ENCODE measurements at places on chromosomes 7 and 10.

GRCh38 chr7:49001610-49002033 lies 77.3 kb downstream of the CDC14C start:
- no peak for DNase-seq

- DNase-seq: no peak
These were observed 13.5 kb downstream of the PTPN12 start for GRCh38 chr7:77550586-77550985.

DNA sequence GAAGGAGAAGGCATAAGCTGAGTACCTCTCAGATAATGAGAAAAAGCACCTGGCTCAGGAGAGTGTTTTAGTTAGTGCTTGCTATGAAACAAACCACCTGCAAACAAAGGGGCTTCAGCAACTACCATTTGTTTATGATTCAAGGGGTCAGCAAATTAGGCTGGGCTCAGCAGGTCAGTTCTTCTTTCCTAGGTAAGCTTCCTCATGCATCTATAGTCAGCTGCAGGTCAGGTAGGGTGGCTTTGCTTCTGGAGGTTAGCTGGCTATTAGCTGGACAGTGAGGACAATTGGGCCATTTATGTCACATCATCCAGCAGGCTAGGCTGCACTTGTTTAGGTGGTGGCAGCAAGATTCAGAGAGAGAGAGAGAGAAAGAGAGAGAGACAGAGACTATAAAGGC lies 185.5 kb downstream of the EMX2 start:
- no peak for DNase-seq

GRCh38 chr10:44465401-44466115 lies 80.7 kb upstream of the CXCL12 start:
- DNase-seq: no peak

Data from amniotic stem cell (primary cell).